ENCODE measurements at places on chromosomes 4 and X.

DNA sequence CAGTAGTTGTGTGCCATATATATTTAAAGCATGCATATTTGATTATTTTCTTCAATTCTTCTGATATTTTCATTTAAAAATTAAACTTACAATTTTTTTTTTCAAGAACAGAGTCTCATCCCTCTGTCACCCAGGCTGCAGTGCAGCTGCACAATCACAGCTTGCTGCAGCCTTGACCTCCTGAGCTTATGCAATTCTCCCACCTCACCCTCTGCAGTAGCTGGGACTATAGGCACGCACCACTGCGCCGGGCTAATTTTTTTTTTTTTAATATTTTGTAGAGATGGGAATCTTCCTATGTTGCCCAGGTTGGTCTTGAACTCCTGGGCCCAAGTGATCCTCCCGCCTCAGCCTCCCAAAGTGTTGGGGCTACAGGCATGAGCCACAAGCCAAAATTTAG lies 5.8 kb upstream of the DCLK2 start:
- no peak for DNase-seq

DNA sequence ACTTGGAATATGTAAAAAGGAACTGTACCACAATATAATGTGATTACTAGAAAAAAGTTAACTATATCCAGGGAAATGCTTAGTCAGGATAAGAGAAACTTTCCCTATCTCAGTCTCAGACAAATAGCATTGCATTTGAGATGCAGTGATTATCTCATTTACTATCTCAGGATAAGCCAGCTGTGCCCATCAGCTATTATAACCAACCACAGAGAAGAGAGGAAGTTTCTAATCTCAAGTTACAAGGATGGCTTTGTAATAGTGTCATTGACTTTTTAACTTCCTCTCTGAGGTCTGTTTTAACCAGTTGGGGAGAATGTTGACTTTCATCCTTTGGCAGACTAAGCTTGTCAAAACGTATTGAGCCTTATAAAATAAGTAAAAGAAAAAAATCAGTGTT lies 56.5 kb downstream of the SNX25 start:
- DNase-seq, result peak; percentile 49

GRCh38 chr4:31692399-31692940 lies 972.3 kb downstream of the PCDH7 start:
- DNase-seq, result no peak

- no peak for DNase-seq
Measured at GRCh38 chrX:19188566-19188965, 66.3 kb upstream of the ADGRG2 start.

- peak; percentile 65 for DNase-seq
Measured at GRCh38 chr4:112082954-112083586, 62.2 kb upstream of the FAM241A start.

DNA sequence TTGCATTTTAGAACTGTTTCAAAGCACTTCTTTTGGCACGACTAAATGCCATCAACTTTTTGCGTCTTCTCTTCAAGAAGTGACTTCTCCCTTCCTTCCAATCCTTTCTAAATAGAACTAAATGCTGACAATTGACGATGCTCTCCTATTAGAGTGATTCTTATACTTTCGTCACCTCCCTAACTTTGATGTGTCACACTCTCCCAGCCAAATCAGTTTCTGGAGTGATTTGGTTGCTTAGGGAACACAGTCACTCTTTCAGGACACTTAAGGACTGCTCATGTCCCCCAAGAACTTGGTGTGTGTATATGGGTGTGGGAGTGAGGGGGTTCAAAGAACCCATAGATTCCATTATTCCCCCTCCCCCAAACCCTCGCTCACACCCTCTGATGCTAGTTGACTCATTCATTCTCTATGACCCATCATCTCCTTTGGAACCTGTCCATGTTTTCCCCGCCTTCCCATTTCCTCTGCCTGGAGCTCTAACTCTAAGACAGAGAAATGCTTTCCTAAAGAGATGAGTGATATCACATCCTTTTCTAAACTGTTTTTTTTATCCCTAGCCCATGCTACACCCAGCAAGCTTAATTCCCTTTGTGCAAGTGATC lies 26.8 kb upstream of the AREG start:
- DNase-seq, result peak; percentile 85

DNA sequence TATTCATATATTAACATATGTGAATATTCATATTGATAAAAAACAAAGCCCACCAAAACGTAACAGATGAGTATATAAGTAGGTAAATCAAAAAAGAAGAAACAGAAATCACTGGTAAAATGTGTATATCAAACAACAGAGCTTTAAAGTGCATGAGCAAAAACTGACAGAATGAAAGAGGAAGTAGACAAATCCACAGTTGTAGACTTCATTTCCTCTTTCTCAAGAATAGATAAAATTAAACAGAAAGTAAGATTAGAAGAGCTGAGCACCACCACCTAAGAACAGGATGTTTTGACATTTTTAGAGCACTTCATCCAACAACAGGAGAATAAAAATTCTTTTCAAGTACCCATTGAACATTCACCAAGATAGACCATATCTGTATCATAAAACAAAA lies 64.6 kb downstream of the CNKSR2 start:
- DNase-seq, result no peak

DNA sequence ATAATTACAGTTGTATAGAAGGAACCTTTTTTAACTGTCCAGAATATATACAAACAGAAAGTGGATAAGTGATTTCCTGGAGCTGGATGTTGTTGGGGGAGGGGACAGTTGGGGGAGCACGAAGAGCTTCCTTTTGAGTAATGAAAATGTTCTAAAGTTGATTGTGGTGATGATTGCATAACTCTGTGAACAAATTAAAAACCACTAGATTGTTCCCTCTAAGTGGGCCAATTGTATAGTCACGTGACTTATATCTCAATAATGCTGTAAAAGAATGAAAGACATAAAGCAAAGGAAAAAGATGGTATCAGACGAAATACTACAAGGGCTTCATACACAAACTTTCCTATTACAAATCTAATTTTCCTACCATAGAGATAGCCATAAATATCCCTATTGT lies 2.7 kb downstream of the CT55 start:
- no peak for DNase-seq

GRCh38 chr4:2796849-2797544 lies 4.1 kb downstream of the SH3BP2 start:
- DNase-seq, result no peak

GRCh38 chrX:150146271-150146896 lies 208.1 kb upstream of the EOLA2 start:
- no peak for DNase-seq

DNA sequence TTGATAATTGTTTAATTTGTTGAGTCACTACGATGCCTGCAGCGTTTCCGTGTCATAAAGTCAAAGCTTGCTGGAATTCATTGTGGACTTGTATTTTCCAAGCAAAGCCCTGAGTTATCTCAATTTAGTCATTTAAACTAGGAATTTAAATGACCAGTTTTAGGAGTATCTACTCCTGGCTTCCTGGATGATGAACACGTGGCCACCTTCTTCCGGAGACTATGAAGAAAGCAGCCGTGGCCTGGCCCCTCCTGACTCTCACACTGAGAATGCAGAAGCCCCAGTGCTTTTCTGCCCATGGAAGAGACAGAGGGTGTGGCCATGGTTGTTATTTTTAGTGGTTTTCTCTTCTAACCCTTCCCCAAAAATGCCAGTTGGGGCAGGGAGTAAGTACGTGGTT lies 250.7 kb upstream of the GATB start:
- DNase-seq, result no peak

DNA sequence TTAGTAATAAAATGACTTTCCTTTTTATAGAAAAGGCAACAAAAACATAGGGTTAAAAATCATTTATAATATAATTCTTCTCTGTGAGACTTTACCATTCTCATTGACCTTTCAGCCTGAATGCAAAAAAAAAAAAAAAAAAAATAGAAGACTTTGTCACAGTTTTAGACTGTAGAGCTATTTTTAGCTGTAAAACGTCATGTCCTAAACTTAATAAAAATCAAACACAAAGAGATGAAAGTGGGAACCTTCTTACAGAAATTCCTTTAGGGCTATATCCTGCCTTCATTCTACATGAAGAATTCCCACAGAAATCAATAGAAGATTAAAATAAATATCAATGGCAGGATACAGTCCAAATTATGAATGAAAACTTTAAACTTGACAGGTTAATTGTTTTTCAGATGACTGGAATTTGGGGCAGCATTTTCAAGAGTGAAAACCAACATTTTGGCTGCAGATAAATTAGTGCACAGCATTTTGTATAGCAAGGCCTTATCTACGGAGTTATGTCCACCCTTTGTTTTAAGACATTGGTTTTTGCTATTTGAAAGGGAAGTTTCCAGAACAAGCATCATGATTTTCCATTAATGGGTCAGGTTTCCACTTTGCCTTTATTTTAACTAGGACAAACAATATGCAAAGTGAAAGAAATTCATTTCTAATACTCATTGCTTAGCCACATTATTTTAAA lies 219.5 kb downstream of the SPCS3 start:
- no peak for DNase-seq

- DNase-seq, result no peak
Measured at GRCh38 chrX:48580662-48581061, 6.4 kb downstream of the RBM3 start.

- peak; percentile 9 for DNase-seq
Measured at GRCh38 chr4:55038176-55038890, 87.1 kb downstream of the KDR start.

- DNase-seq, result peak; percentile 42
Measured at GRCh38 chr4:53582194-53582593, 9.1 kb downstream of the LNX1 start.

GRCh38 chr4:165208221-165208652 lies 876 bp downstream of the KLHL2 start:
- no peak for DNase-seq

GRCh38 chrX:47936224-47936939 lies 67.4 kb downstream of the ZNF182 start:
- DNase-seq, result no peak

GRCh38 chrX:12227412-12228041 lies 89.3 kb downstream of the FRMPD4 start:
- DNase-seq, result no peak
